AG10803 (cell line): ENCODE measurements at places on chromosomes 3 and 15.

GRCh38 chr15:57201578-57201977 is 174.7 kb upstream of the CGNL1 start:
- DNase-seq = no peak

DNA sequence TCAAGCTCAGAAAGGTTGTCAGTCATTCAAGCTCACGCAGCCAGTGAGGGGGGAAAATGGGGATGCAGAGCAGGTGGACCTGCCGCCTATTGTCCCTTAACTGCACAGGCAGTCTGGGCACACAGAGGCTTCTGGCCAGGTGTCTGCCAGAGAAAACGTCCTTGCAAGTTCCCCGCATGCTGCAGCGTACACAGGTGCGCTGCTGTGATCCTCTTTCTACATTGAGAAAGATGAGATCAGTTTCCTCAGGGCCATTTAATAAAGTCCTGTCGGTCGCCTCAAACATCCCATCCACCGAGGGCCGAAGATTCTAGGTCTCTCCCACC is 445 bp upstream of the TSEN2 start:
- DNase-seq = no peak

- no peak for DNase-seq
Measured at GRCh38 chr15:65641768-65642475, 20.2 kb downstream of the SLC24A1 start.

- no peak for DNase-seq
Measured at GRCh38 chr3:175015056-175015635, 156.0 kb downstream of the NAALADL2 start.

GRCh38 chr15:92043283-92043682 is 189.8 kb downstream of the SLCO3A1 start:
- no peak for DNase-seq

DNA sequence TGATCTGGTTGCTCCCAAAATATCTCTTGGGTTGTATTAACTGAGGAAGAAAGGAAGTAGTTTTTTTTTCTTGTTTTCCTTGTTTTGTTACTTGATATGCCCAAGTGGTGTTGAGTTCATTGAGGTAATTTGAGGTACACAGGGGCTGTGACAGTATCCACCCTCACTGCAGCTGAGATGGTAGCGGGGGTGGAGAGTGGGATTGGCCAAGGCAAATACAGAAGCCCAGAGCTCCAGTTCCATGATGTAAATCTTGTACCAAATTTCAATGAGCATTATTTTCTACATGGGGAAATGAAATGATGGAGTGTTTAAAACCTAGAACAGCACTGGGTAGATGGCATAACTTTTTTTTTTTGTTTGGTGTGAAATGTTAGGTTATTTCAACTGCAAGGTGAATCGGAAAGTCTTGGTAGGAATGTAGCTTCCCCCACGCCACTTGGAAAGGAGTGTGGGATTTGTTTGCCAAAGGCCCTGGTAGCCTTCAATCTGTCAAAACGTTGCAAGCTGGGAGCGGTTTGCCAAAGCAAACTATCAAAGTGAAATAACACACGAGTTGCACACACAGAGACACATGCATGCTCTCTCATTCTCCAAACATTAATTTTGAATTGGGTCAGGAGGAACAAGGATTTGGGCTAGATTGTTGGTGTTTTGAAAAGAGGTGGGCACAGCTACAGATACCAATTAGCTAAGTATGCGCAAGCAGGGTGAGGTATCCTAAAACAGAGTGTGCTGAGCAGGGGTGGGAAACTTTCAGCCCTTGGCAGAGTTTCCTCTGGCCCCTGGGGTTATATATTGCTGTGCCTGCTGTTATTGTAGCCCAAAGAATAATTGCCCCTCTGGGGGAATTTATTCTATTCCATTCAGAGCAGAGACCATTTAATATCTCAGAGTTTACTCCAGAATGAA is 34.6 kb downstream of the THSD4 start:
- no peak for DNase-seq

GRCh38 chr3:71392251-71392650 is 191.3 kb downstream of the FOXP1 start:
- DNase-seq = no peak

DNA sequence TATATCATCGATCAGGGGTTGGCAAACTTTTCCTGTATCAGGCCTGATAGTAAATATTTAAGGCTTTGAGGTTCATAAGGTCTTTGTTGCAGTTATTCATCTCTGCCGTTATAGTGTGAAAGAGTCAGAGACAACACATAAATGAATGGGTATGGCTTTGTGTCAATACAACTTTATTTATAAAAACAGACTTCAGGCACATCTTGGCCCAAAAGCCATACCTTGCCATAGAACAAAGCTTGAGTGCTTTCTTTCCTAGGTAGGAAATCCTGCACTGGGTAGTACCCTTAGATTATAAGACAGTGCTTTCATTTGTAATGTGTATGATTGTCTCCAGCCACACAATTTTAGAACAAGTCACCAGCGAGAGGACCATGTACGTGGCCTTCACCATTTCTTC is 58.9 kb upstream of the MAGI1 start:
- DNase-seq = no peak

DNA sequence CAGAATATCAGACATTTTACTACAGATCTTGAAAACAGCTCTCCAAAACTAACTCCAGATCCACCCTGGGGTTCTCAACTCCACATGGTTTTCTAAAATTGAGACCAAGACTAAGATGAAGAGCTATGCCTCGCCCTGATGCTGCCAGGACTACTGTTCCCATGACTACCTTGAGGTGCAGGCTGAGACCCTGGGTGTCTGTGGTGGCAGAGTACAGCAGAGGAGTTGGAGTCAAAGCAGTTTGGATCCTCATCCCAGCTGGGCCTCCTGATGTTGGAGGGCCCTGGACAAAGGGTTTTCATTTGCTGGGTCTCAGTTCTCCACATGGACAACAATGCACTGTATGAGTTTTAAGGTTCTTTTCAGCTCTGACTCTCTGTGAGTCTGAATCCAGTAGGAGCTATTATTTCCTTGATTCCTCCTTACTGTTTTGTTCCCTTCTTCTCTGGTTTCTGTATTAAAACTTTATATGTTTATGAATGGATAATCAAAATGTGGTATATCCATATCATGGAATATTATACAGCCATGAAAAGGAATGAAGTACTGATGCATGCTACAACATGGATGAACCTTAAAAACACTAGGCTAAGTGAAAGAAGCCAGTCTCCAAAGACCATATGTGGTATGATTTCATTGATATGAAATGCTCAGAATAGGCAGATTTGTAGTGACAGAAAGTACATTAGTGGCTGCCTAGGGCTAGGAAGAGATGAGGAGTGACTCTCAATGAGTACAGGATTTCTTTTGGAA is 93.0 kb downstream of the CPN2 start:
- no peak for DNase-seq

GRCh38 chr3:106032479-106032878 is 163.7 kb upstream of the CBLB start:
- no peak for DNase-seq

DNA sequence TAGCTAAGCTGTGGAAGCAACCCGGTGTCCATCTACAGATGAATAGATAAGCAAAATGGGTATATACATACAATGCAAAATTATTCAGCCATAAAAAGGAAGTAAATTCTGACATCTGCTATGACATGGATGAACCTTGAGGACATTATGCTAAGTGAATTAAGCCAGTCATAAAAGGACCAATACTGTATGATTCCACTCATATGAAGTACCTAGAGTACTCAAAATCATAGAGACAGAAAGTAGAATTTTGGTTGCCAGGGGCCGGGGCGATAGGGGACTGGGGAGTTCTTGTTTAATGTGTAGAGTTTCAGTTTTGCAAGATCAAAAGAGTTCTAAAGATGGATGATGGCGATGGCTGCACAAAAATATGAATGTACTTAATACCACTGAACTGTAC is 10.3 kb downstream of the EID1 start:
- DNase-seq = no peak

DNA sequence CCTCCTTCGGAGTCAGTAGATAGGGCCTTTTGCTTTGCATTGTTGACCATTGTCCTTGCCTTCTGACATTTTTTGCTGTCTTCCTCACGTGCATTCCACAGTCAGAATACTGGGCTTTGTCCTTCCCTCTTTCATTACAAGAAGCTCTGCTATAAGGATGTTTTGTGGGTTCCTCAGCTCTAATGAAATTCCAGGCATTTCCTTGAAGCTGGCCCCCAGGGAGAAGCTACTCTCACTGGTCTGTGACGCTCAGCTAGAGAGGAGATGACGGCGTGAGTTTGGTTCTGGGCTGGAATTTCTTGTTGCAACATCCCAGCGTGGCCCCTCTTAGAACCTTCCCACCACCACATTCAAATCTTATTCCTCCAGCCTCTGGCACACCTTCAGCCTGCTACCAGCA is 210.2 kb downstream of the TJP1 start:
- peak; percentile 94 for DNase-seq

DNA sequence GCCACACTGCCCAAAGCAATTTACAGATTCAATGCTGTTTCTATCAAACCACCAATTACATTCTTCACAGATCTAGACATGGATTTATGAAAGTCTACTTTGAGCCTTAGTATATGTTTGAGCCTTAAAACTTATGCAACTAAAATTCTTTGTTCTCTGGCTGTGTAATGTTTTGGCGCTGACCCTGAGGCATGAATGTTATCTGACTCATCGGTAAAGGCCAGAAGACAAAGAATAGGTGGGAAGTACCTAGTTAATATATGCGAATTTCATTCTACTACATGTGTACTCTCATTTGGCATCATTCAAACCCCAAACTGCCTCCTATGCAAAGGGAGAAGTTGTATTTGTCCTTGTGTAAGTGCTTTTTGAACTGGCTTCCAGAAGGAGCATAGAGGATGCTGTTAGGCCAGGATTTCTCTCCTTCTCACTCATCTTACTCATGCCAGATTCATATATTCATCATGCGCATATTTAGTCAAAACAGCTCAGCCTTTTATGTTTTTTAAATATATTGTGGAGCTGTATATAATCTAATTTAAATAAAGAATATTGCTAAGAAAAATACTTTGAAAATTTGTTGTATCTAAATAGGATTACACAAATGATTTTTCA is 204.2 kb downstream of the NFKBIZ start:
- DNase-seq = peak; percentile 45

GRCh38 chr15:66481107-66481856 is 16.3 kb downstream of the SNAPC5 start:
- no peak for DNase-seq

GRCh38 chr15:62068071-62068809 is 1.5 kb downstream of the C2CD4A start:
- peak; percentile 36 for DNase-seq

DNA sequence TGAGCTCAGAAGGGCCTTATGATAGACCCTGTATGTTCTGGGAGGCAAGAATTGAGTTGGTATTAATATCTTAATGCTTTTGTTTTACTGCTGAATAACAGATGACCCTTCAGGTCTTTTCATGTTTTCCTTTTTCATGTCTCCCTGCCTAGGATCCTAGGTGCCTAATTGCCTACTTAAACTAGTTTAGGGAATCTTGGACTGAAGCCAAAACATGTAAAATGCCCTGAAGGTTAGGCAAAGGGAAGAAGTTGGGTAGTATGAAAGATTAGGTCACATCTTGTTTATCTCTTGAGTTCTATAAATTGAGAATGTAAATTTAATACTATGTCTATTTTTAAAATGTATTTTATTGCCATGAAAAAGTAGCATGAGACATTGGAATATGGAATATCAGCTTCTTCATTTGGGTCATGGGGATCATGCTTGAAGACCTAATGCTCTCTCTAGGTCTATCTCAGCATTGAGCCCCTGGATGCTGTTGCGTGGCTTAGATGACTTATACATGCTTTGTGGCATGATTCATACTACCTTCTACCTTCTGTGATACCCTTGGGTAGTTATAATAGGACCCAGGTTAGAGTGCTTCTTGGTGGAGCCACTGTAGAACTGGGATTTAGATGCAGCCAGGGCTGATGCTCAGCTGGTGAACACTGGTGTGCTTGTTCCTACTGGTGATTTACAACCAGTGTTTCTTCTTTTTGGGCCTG is 26.4 kb downstream of the RBM6 start:
- DNase-seq = no peak

DNA sequence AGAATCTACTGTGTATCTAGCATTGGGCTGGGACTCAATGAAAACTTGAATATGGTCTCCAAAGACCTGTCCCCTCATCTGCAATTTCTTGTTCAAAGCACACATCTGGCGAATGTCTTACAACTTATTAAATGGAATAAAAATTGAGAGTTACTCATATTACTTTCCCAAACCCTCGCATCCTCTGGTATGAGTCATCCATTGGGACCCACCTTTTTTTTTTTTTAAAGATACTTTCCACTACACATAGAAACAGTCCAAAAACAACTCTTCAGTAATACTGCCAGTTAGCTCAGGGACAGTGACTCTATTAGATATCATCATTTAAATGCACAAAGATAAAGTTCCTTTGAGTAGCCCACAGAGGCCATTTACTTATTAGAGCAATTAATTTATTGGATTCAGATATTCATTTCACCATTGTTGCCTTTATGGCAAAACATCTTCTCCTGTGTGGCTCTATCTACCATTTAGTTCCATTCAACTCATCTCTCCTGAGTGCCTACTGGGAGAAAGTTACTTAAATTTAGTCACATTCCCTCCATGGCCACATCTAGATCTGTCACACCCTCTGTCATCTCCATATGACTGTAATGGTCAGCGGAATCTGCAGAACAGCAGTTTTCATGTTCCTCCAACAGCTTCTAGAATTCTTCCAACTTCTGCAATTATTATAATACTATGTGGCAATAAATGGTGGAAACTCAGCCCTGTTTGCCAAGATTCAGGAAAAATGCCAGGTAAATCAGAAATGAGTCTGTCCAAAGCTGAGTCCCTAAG is 77.9 kb upstream of the ARHGEF3 start:
- peak; percentile 22 for DNase-seq

DNA sequence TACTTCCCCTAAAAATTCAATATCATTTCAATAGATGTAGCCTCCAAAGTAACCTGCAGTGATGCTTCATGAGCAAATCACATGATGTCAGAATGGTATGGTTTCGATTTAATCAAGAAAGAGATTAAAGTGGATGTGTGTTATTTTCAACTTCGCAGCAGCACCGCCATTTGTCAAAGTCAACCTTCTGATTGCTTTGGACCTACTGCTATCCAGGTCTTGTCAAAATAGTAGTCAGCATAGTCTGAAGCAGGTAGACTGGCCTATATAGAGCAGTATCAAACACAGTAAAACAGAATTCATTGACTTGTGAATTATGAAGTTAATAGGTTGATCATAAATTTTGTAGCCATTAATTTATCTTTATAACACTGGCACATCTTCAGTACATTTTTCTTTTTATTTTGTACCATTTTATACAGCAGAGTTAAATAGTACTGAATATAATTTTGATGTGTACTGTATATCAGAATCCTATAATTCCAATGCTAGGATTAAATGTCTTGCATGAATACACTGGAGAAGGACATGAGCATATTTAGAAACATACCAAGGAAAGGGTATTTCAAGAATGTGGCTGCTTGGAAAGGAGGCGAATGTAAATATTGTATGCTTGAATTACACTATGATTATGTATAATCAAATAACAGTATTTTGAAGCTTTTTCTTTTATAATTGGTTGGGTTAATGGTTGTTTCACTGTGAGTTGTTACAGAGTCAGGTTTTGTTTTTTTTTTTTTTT is 79.6 kb downstream of the CDIN1 start:
- DNase-seq = no peak

DNA sequence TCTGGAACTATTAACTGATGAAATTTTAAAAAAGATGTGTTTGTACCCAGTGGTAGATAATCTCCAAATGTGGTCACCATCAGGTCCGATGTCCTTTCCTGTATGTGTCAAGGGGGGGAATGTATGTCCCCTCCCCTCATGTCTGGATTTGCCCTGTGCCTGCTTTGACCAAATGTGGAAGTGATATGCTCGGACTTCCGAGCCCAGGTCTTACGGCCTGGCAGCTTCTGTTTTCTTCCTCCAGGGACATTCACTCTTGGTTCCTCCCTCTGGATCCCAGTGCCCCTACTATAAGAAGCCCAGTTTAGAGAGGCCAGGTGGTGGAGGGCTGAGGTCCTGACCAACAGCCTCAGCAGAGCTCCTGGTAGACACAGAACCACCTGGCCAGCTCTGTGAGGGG is 75.5 kb downstream of the CCR1 start:
- no peak for DNase-seq
